ENCODE measurements at places on chromosomes 6 and 20.
A peak's percentile ranks its signal among the peaks of the same experiment; 100 is the strongest.

DNA sequence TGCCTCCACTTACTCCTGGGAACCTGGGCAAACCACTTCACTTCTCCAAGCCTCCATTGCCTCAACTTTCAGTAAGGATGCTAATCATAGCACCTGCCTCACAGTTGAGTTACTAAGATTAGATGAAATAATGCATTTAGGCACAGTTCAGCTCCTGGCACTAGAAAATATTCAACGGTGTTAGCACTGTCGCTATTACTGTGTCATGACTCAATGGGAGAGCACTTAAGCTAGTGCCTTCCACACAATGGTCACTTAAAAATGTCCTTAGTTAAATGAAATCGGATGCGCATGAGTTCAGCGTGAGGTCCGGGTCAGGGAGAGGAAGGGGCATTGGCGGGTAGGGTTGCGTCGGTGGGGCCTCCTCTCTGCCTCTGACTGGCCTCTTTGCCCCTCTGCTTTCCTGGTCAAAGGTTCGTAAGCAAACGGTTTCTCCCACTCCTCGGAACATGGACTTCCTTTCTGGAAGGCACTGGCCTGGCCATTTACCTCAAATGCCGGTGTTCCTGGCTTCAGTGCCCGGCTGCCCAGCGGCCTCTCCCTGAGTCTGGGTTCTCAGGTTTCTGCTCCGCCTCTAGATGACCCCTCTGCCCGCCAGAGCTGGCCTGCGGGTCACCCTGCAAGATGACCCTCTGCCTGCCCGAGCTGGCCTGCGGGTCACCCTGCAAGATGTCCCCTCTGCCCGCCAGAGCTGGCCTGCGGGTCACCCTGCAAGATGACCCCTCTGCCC is 123.8 kb upstream of the QKI start:
- DNase-seq, result no peak

GRCh38 chr6:37004044-37004980 is 1.1 kb upstream of the FGD2 start:
- DNase-seq, result no peak

- DNase-seq, result no peak
These were observed 416.1 kb downstream of the BCKDHB start for GRCh38 chr6:80522576-80522975.

- DNase-seq, result no peak
These were observed 155.6 kb downstream of the SAMD5 start for GRCh38 chr6:147664092-147664491.

DNA sequence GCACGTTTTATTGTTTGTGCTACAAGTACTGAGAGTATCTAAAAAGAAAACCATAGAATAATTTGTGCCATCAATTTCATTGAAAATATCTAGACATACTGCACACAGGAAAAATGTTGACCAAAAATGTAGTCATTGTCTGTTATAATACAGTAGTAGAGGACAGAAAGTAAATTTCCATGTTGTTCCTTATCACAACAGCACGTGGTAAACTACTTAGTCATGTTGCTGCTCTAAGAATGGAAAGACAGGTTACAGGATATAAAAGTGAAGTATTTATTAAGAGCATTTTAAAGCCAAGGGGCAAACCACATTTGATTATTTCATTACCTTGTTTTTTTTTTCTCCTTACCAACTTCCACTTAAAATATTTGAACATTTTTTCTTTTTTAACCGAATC is 89.0 kb upstream of the CEP85L start:
- no peak for DNase-seq

DNA sequence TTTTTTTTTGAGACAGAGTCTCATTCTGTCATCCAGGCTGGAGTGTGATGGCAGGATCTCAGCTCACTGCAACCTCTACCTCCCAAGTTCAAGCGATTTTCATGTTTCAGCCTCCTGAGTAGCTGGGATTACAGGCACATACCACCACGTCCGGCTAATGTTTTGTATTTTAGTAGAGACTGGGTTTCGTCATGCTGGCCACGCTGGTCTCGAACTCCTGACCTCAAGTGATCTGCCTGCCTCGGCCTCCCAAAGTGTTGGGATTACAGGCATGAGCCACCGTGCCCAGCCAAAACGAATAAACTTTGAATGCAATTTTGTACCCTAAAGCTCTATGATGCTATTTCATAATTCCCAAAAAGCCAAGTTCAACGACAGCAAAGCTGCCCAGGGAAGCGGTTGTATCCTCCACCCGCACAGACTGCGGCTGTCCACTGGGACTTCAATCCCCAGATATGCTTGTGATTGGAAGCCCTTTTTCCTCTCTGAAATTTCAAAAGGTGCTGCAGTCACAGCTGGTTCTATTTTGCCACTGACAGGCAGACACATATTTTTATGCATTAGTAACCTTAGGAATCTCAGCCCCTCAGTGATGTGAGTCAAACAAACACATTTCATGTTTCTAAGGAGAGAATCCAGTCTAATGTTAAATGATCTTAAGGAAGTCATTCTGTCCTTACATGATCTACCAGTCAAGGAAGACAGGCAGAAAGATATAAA is 8.7 kb upstream of the RAMACL start:
- peak; percentile 82 for DNase-seq

DNA sequence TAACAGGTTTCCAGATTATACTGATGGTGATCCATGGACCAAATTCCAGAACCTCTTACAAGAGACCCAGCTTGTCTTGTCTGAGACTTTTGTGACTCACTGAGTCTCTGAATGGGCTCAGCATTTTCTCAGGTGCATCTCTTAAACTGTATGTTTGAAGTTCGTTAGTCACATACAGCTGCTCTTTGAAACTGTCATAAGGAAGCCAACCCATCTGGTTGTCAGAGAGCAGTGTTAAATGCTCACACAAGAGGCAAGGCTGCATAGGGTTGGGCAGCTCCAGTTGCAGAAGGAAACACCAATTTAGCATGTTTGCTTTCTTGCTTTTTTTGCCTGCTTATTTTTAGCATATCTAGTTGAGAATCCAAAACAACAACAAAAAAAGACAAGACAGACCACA is 47.1 kb downstream of the TRIM27 start:
- DNase-seq, result no peak

GRCh38 chr6:227074-227782 is 65.1 kb upstream of the DUSP22 start:
- no peak for DNase-seq

DNA sequence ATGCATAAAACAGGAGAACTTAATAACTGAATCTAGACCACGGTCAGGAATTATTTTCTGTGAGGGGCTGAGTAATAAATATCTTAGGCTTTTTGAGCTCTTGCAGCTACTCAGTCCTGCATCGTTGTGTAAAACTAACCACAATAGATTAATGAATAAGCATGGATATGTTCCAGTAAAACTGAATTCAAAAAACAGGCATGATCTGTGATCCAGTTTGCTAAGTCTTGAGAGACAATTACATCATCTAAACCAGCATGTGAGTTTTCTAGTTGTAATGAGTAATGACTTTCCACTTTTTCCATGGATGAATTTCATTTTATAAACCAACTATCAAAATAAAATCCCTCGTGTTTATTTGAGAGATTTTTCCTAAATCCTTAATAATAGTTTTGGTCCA is 336.8 kb downstream of the RFPL4B start:
- no peak for DNase-seq

GRCh38 chr6:112659912-112660311 is 312.8 kb downstream of the RFPL4B start:
- no peak for DNase-seq

- no peak for DNase-seq
These were observed 39.5 kb upstream of the ADGRF5 start for GRCh38 chr6:46961232-46961631.

DNA sequence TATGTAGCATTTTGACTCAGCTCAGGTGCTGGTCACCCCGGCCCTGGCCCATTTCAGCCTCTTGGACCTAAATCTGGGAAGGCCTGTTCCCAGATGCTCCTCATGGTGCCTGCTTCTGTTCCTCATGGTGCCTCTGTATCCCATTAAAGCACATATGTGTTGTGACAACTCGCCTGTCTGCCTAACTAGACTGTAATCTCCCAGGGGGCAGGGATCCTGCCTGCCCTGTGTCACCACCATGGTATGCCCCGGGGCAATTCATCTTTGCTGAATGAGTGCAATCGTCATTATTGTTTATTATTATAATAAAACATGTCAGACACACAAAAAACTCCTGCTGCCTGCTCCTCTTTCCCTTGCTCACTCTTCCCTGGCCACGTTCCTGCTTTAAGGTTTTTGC is 62.0 kb downstream of the ZFP64 start:
- DNase-seq, result no peak

DNA sequence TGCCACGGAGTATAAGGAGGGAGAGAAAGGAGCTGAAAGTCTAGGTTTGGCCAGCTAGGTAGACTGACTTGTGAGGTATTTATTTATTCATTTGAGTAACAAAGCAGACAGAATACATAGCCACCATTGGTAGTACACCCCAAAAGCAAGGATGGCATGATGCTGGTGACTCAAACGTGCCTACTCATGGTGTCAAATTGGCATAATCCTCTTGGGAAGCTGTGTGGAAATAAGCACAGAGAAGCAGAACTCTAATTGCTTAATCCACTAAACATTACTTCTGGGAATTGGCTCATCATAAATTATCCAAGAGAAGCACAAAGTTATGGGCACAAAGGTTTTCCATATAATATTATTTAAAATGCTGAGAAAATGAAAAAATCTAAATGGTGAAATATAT is 2.5 kb downstream of the DEFB132 start:
- DNase-seq, result no peak

GRCh38 chr6:36266913-36267644 is 2.8 kb upstream of the PNPLA1 start:
- no peak for DNase-seq

DNA sequence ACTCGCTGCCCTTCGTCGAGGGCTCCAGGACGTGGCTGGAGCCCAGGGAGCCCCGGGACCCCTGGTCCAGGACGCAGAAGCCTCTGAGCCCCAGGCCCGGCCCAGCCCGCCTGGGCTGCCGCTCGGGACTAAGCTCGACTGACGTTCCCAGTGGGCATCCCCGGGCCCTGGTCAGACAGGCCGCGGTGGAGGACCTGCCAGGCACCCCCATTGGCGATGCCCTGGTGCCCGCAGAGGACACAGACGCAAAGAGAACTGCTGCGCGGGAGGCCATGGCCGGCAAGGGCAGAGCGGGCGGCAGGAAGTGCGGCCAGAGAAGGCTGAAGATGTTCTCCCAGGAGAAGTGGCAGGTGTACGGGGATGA is 28.9 kb downstream of the ZNF831 start:
- no peak for DNase-seq

- peak; percentile 82 for DNase-seq
These were observed at the start of gene DUSP22 for GRCh38 chr6:291697-292505. DUSP22 (plus strand) TSS chr6:292487; CDS start chr6:292540, 53 bp downstream.

DNA sequence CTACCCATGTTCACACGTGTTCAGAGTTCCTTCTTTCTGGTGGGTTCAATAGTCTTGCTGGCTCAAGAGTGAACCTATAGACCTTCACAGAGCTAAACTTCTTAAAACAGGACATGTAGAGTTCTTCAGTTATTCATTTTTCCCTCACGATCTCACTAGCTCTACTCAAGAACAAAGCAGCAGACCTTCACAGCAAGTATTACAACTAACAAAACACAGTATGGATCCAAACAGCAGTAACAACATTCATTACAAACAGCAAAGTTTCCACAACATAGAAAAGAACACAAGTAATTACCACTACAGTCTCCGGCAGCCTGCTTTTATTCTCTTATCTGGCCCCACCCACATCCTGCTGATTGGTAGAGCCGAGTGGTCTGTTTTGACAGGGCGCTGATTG is 39.5 kb upstream of the MCUR1 start:
- no peak for DNase-seq

DNA sequence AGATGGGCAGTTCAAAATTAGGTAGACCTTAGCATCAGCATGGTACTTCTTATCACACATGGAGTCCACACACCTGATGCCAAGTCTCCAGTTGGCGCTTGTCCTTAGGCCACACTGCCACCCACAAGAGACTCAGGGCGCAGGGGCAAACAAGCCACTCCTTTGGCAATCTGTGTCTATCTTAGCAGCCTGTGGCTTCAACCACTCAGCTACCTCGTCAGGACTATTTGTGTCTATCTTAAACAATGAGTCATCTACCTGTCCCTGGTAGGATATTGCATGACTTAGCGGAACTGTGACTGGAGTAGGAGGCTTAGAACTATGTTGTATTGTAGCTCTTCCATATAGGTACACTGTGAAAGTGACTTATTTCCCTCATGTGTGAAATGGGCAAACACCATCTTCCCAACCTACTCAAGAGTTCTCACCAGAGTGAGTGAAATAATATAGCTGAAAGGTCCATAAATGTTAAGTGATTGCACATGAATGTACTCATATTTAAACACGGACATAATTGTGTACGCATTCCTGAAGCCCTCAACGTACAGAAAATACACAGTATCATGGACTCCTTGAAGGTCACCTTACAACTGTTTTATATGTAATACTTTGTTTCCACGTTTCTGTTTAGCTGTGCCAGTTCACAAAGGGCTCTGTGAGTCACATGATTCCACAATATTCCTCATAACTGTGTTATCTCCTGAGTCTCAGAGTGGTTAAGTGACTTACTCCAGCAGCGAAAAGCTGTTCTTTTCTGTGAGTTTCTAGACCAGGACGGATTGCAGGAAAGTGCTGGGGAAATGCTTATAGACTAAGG is 1.6 kb downstream of the TRIM27 start:
- no peak for DNase-seq

- DNase-seq, result no peak
These were observed 38.1 kb downstream of the B4GALT5 start for GRCh38 chr20:49675368-49676151.

DNA sequence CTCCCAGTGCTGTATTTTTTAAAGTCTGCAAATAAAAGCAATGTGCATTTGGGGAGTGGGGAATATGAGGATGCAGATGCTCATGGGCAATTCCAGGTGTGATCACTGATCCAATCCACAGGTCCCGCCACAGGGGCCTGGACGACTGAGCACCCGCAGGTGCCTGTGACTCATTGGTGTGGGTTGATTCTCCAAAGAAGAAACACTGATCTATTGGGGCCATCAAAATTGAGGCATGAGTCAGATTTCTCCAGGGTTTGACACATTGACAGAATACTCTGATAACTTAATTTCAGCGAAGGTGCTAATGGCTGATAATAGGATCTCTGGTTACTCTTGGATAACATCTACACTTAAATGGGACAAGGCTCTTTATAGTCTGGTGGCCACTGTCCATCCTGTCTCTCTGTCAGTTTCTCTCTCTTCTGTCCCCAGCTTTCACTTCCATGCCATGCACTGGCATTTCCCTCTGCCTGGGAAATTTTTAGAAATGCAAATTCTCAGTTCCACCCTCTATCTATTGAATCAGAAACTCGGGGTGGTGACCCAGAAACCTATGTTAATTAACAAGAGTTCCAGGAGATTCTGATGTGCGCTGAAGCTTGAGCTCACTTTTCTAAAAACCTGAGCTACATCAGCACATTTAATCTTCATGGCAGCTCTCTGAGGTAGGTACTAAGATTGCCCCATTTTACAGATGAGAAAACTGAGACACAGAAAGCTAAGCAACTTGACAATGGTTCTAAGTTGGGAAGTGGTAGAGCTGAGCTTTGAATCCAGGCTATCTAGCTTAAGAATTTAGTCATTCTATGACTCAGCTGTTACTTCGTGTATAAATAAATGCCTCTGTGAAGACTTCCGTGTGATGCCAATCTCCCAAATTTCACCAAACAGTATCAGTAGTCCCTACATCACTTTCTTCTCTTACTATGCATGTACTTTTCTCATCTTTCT is 10.2 kb upstream of the RCAN2 start:
- no peak for DNase-seq

GRCh38 chr6:44316481-44316880 is 3.3 kb upstream of the AARS2 start:
- no peak for DNase-seq

- no peak for DNase-seq
These were observed 270.0 kb upstream of the SOX4 start for GRCh38 chr6:21323577-21323976.
